ENCODE measurements at places on chromosomes 16 and 17.

DNA sequence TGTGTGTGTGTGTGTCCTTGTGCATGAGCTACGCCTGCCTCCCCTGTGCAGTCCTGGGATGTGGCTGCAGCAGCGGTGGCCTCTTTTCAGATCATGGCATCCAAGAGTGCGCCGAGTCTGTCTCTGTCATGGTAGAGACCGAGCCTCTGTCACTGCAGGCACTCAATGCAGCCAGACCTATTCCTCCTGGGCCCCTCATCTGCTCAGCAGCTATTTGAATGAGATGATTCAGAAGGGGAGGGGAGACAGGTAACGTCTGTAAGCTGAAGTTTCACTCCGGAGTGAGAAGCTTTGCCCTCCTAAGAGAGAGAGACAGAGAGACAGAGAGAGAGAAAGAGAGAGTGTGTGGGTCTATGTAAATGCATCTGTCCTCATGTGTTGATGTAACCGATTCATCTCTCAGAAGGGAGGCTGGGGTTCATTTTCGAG is 22.5 kb downstream of the STAT5A start:
- peak; percentile 46 for DNase-seq

- DNase-seq: peak; percentile 47
Observed at GRCh38 chr17:56319531-56319930, 166.3 kb downstream of the ANKFN1 start.

DNA sequence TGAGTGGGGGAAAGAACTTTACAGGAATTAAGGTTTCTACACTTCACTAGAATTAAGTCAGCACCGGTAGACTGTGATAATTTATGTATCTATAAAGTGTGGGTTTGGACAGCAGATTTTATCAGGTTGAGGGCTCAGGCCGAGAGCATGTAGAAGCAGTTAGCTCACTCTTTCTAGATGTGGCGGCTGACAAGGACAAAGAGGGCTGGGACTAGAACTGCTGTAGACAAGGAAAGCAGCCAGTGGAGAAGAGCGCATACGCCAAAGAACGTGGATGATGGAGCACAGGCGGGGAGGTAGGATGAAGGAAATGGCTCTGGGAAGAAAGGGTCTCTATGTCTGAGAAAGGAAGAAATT is 504 bp upstream of the GOSR1 start:
- peak; percentile 10 for DNase-seq

DNA sequence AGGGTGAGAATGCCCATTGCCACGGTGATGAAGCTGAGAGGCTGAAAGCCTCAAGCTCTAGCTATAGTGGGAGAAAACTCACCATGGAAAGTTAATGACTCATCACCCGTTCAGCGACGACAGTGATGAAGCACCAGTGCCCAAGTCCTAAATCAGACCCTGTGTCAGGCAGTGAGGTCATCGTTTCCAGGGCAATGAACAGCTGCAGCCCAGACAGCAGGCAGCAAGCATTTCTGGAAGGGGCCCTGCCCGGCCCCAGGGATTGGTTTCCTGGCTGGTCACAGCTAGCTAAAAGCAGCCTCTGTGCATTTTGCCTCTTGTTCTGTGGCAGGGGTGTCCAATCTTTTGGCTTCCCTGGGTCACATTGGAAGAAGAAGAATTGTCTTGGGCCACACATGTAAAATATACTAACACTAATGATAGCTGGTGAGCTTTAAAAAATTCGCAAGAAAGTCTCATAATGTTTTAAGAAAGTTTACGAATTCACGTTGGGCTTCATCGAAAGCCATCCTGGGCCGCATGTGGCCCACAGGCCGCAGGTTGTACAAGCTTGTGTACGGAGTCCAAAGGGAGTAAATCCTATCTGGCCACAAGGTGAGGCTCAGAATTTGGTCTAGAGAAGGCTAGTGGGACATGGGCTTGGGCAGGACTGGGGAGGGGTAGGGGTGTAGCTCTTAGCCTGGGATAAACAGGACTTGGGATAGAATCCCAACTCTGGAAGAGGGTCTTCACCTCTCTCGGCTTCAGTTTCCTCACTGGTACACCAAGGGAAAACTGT is 40.6 kb downstream of the MIS12 start:
- DNase-seq: peak; percentile 76
